ENCODE measurements at places on chromosomes 7 and 10. TPM values are rescaled to one million over a fixed set of nuclear protein-coding genes. Genes with fewer than 3 reads are reported as not detected.

The POLL gene
- 26.5 TPM for total RNA-seq

The CHAT gene
- total RNA-seq, result not detected

The CYP2C19 gene
- total RNA-seq, result not detected

The FAM237B gene
- total RNA-seq, result not detected

The NPSR1 gene
- not detected for total RNA-seq

The CPN1 gene
- not detected for total RNA-seq

The APBB1IP gene
- 78.4 TPM for total RNA-seq

The SEMA3D gene
- total RNA-seq, result not detected

The SORCS3 gene
- 0.17 TPM for total RNA-seq

The ADIRF gene
- not detected for total RNA-seq

The EVX1 gene
- not detected for total RNA-seq

The LLCFC1 gene
- not detected for total RNA-seq

The PTPN20 gene
- total RNA-seq, result 0.85 TPM

The KCNH2 gene
- total RNA-seq, result 0.30 TPM

The OR2A5 gene
- not detected for total RNA-seq

The IGFBP1 gene
- not detected for total RNA-seq

The LRGUK gene
- 0.17 TPM for total RNA-seq

The NRCAM gene
- 0.46 TPM for total RNA-seq
